ENCODE measurements at places on chromosomes 11 and 22. TPM values are rescaled to one million over a fixed set of nuclear protein-coding genes. Genes with fewer than 3 reads are reported as not detected.

DNA sequence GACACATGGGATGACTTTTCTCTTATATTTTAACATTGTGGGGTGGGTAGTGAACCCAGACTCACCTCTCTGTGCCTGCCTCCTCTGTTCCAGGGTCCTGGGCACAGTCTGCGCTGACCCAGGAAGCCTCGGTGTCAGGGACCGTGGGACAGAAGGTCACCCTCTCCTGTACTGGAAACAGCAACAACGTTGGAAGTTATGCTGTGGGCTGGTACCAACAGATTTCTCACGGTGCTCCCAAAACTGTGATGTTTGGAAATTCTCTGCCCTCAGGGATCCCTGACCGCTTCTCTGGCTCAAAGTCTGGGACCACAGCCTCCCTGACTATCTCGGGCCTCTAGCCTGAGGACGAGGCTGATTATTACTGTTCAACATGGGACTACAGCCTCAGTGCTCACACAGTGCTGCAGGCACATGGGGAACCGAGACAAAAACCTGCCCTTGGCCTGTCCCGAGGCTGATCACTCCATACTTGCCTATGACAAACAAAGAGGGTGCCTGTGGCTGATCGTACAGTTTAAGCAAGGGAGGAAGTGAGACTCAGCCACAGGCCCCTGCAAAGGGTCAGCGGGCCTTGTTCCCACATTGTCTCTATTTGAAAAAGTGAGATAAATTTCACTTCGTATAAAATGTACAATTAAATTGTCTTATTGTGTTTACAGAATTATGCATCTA, 43.7 kb upstream of the TOP3B start:
- DNase-seq, result no peak

DNA sequence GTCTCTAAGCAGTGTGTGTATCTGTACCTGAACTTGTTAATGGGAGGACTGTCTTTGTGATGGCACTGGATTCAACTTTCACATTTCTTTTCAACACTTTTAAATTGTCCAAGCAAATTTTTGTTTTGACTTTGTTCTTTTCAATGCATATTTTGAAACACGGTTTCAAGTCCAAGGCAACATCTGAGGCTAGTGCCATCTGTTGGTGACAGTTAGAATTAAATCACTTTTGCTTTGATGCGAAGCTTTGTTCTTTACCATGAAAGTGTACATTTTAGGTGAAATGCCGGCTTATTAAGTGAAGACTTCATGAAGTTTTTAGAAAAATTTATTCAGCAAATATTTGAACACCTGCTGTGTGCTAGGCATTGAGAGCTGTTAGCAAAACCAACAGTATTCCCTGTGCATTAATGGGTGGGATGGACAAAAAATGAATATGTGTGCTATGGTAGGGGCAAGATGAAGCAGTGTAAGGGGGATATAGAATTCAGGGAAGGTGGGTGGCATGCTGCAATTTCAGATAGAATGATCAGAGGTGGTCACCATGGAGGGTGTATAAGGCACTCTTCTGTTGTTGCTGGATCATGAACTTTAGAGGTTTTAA, 70.2 kb downstream of the DDX10 start:
- no peak for DNase-seq

- no peak for DNase-seq
Measured at GRCh38 chr11:4460151-4460550, 11.1 kb downstream of the OR52K2 start.

GRCh38 chr11:88521799-88522201, 184.3 kb upstream of the CTSC start:
- DNase-seq, result no peak

DNA sequence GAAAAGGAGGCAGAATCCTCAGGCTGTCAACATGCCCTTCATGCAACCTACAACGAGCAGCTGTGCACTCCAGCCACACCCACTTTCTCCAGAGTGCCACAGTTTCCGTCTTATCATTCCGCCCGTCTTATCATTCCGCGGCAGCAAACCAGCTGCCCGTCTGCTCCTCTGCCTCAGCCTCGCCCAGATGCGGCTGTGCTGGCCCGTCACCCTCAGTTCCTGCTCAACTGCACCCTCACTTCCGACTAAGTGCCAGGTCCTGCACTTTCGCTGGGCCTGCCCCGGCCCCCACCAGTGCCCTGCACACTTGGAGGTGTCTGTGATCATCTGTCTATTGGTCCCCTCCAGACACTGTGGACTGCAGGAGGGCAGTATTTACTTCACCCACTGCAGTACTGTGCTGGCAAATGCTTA, 43.7 kb downstream of the MICAL3 start:
- peak; percentile 56 for DNase-seq

GRCh38 chr11:73386016-73386415, 9.8 kb downstream of the RELT start:
- no peak for DNase-seq

DNA sequence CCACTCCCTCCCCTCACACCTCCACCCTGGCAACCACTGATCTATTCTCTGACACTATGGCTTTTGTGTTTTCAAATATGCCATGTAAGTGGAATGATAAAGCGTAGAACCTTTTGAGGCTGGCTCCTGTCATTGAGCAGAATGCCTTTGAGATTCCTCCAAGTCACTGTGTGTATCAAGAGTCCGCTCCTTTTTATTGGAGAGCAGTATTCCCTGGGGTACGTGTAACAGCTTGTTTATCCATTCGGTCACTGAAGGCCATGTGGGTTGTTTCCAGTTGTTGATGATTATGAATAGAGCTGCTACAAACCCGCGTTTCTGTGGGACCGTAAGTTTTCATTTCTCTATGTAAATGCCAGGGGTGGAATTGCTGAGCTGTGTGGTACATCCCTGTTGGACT, 10.3 kb downstream of the TP53I11 start:
- DNase-seq, result no peak

DNA sequence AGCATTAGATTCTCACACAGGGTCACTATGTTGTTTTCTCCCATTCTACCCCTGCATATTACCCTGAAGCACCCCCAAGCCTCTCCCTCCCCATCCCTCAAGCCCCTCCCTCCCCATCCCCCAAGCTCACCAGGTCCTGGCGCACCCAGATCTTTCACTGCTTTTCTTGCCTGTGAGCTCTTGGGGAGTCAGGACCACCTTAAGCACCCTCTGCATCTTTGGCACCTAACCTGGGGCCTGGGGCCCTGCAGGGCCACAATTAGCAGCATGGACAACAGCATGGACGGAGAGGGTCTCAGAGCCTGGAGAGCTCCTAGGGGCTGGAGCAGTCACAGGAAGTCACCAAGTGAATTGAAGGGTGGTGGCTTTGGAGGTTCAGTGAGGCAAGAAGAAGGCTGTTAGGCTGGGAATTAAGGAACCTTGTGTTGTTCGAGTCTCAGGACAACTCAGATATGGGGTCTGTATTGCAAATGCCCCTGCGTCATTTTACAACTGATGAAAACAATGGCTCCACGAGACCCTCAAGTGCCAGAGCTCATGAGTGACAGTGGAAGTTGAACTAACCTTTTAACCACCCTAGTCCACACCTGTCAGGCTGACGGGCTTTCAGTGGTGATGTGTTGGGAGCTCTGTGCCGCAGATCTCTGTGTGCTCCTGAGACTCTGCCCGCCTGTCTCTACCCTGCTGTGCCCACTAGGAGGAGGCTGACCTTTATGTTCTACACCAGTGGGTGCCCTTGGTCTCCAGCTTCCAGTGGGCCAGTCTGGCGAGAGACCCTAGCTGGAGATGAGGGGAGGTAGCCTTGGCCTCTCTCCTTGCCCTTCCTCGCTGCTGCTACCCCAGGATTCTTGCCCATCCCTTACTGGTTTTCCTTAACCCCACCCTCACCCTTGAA, 111.3 kb upstream of the OR4B1 start:
- peak; percentile 17 for DNase-seq

DNA sequence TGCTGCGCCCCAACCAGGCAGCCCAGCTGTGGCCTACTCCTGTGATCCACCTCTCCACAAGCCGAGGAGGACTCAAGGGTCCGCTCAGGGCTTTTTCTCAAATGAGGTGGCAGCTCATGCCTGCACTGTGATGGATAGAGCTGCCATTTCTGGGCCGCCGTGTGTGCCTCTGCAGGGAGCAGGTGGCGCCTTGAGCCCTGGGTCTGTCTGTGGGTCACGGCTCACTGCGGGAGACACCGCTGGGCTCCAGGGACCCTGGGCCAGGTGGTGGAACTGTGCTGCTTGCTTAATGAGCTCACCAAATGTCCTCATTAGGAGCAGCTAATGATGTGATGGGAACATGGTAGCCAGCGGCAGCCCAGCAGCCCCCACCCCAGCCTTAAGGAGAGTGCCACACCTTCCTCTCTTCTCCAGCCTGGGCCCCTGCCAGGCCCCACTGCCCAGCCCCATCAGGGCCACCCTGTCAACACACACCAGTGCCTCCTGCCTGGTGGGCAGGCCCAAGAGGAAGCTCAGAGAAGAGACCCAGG, 50.8 kb downstream of the DHCR7 start:
- no peak for DNase-seq

SPTBN2 gene
- total RNA-seq, result 33.7 TPM

BTBD18 gene
- total RNA-seq, result not detected

PNPLA2 gene
- 118 TPM for total RNA-seq

TMEM191B gene
- 1.5 TPM for total RNA-seq

C11orf21 gene
- total RNA-seq, result 2.3 TPM

MSANTD4 gene
- total RNA-seq, result 21.0 TPM

NXPE1 gene
- total RNA-seq, result not detected

MUC6 gene
- total RNA-seq, result not detected
